ENCODE measurements at places on chromosomes 2 and 18. TPM values are rescaled to one million over a fixed set of nuclear protein-coding genes. Genes with fewer than 3 reads are reported as not detected.

Gene GPAT2
- not detected for total RNA-seq

Gene AP1S3
- 42.6 TPM for total RNA-seq

Gene LRATD1
- not detected for total RNA-seq

Gene GALNT13
- not detected for total RNA-seq

Gene LAMA3
- total RNA-seq, result 1.6 TPM

Gene FARSB
- total RNA-seq, result 46.7 TPM

Data from OCI-LY7 (cell line).